NCI-H1436 treated with DMSO at 0.1 percent for 48 hours (cell line): ENCODE measurements at places on chromosomes 2 and 18.

GRCh38 chr2:202877699-202878098 lies 6.1 kb upstream of the ICA1L start:
- DNase-seq: no peak

DNA sequence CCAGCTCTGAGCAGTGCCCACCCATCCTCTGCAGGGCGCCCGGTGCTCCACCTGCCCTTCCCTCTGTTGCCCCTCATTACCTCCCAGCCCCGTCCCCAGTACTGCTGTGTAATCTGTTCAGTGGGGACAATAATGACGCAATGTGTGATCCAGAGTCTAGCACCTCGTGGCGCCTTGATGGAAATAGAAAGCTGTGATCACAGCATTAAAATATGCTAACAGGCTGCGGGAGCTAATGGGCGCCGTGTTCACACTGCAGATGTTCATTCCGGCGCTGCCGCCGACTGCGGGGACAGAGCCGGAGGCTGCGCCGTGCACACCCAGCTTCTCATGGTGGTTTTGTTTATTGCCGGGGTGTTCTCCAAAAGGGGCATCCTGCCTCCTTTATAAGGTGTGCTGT lies 235.2 kb downstream of the LDLRAD4 start:
- DNase-seq: no peak

GRCh38 chr18:22921772-22922171 lies 11.4 kb upstream of the RBBP8 start:
- DNase-seq: no peak

- no peak for DNase-seq
Measured at GRCh38 chr2:172280571-172281361, 146.6 kb upstream of the ITGA6 start.

- DNase-seq: no peak
Measured at GRCh38 chr2:26588576-26588975, 52.6 kb downstream of the CIB4 start.

DNA sequence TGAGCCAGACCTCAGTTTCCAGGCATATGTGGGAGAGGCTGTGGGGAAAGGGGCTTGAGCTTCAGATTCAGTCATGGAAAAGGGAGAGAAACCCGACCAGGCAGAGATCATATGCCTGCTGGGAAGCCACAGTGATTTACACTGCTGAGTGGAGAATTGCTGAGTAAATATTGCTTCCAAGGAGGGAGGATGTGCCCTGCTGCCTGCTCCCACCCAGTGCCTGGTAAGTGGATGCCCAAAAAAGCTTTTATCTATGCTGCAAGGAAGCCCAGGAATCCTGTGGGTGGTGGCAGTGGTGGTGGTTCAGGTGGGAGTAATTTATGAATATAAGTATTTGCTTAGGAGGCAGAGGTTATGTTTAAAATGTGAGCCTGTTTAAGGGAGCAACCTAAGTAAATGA lies 39.5 kb downstream of the INO80C start:
- DNase-seq: no peak

GRCh38 chr18:31255953-31256352 lies 62.0 kb upstream of the DSG1 start:
- no peak for DNase-seq

DNA sequence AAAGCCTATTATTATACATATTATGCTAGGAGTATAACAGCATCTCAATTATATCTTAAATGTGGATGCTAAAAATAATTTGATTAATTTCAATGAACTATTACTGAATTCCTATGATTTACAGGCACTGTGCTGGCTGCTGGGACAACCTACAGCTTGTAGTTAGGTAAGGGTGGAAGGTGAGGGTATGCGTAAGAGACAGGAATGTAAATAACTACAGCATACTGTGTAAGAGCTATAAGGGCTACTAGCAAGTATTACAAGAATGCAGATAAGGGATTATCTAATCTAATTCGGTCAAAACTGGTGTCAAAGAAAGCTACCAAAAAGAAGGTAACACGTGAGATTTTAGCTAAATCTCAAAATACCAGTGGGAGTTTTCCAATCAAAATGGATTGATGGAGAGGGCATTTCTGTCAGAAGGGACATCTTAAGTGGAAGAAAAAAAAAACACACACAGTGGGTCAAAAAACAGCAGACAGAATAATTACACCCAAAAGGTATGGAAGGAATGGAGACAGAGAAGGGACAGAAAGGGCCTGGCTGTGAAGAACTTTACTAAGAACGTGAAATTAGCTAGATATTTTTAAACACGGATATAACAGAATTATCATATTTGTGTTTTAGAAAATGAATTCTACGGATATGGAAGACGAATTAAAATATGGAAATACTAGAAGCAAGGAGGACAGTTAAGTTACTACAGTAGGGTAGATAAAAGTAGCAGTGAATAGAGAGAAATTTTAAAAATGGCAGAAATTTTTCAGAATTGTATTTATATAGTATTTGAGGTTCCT lies 47.1 kb downstream of the STRN start:
- no peak for DNase-seq
